ENCODE measurements at places on chromosomes 13 and 19. TPM values are rescaled to one million over a fixed set of nuclear protein-coding genes. Genes with fewer than 3 reads are reported as not detected.

Gene GPR4
- total RNA-seq = 0.32 TPM

DNA sequence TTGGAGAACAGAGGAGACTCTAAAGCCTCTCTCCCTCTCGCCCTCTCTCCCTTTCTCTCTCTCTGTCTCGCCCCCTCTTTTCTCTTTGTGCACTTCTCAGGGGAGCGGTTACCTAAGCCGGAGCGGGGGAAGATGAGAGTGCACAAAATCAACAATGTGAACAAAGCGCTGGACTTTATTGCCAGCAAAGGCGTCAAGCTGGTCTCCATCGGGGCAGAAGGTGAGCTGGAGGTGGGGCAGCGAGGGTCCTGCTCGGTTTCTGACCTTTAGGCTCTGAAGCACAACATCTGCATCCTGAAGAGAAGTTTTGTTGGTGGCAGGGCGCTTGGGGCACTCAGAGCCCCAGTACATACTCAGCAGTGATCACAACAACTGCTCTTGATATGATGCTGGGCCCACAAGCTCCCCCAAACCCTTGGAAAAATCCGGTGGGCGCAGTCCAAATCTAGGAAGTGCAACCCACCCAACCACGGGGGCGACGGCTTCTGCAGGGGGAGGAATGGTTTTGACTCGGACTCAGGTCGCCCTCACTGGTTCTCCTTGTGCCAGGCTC is 43.3 kb downstream of the CAPN12 start:
- no peak for DNase-seq

GRCh38 chr13:95787356-95788099 is 110.6 kb downstream of the DNAJC3 start:
- DNase-seq = peak; percentile 21

DNA sequence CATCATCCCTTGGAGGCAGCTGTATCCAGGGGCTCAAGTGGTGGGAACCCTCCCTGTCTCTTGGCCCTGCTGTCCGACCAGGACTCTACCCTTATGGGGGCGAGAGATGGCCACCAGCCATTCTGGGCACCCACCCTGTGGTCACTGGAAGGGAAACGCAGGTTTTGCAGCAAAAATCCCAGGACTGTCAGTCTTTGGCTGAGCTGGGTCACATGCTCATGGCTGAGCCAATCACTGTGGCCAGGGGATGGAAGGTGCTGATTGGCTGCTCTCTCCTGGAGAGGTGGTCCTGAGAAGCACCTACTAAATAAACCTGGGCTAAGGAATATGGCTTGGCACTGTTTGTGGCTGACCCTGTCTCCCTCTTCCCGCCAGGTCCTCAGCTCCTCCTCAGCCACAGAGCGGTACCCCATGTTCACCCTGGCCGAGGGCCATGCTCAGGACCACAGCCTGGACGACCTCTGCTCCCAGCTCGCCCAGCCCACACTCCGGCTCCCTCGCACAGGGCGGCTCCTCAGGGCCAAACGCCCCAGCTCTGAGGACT is 8.9 kb downstream of the ATG4D start:
- peak; percentile 36 for DNase-seq

DNA sequence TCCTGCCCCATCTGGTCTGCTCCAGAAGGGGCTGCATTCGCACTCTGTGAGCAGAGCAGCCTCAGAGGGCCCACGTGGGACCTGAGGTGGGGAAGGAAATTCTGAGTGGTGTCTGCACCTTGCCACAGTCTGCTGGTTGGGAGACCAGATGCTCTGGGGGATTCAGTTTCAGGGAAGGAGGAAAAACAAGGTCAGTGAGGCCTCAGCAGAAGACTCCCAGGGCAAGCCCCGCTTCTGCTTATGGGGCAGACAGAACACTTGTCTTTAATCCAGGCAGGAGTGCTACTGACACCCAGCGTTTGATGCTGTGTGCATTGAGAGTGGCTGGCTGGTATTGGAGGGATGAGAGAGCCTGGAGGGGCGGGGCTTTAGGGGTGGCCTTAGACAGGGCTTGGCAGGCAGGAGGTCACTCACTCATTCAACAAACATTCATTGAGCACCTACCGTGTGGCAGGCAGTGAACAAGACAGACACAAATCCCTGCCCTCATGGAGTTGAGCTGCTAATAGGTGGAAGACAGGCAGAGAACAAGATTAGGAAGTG is 4.9 kb upstream of the CLEC17A start:
- DNase-seq = no peak

DNA sequence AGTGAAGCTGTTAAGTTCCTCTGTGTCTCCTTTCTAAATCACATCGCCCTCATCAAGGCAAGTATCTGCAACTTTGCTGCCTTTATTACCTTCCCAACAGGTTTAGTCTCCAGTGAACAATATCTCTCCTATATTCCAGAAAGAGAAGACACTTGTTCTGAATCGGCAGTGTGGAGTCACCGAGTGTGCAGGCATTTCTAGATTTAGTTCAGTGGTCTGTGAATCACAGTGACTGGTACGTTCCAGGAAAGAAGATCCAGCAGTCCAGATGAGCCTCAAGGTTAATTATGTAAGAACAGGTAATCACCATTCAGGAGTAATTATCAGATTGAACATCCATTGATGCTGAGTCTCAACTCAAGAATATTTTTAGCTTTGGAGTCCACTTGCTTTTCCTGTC is 497.0 kb downstream of the FOXO1 start:
- peak; percentile 54 for DNase-seq

Gene TSKS
- total RNA-seq = 0.38 TPM

DNA sequence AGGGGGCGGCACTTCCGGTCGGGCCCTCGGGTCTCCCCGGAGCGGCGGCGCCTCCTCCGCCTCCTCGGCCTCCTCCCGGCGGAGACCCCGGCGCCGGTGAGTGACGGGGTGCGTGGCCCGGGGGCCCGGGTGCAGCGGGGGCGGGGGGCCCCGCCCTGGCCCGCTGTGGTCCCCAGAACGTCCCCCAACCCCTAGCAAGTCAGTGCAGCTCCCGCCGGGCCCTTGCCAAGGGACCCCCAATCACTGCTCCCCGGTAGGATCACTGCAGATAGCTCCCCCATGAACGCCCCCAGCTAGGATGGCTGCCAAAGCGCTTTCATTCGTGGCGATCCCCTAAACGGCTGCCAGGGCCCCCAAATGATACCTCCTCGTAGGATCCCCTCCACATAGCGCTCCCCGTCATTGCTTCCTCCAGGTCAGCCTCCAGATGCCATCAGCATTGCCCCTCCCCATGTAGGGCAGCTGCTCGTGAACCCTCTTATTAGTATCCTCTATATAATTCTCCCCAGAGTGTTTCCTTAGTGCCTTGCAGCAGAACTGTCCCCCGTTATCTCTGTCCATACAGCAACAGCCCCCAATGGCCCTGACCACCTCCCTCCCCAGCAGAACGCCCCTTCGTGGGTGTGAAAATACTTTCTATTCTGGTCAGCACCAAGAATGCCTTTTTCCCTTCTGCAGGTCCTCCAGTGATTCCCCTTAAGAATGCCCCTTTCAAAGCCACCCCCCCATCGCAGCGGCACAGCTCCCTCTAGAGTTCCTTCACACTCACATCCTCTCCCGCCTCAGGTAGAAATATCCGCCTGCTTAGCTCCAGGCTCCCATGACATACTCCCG is at the start of gene ZNF865:
Gene ZNF865 (plus strand): TSS at position 11 of the 834 bp plus-strand sequence. CDS start 7,972 bp downstream, outside the sequence.
- DNase-seq = peak; percentile 91

DNA sequence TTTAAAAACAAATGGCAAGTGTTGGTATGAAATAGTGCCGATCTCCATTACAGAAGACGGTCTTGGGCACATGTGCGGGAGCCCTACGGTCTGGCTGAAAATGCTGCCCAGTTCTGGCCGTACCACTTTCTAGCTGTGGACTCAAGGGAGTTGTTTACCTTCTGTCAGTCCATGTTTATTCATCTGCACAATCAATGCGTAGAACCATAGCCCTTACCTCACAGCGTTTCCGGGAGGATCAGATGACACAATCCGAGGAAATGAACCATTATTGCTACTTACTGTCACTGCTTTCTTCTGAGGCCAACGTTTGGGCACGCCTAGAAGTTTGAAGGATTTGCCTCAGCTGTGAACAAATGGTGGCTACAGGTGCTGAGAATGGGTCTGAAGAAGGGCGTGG is 31.2 kb downstream of the GADD45B start:
- DNase-seq = peak; percentile 79

DNA sequence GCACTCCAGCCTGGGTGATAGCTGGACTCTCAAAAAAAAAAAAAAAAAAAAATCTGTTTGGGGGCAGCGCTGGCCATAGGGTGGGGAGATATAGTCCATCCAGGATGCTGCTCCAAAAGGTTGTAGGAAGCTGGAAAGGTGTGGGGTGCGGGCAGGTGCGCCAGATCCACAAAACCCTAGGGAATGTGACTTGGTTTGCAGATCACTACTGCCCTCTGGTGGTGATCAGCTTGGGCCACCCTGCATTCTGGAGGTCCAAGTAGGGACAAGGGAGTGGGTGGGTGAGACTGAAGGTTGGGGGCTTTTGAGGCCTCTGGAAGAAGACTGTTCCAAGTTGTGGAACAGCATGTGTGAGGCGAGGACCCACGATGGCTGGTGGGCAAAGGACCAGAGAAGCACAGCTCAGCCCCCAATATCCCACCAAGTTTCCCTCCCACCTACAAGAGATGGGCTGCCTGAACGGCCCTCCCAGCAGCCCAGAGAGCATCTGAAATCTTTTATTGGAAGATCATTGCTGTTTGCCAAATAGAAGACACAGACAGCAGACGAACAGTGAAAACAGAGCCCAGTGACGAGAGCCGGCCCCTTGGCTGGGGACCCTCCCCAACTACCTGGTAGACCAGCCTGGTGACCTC is 10.4 kb upstream of the TYK2 start:
- DNase-seq = peak; percentile 70

Gene CGB7
- 0.54 TPM for total RNA-seq

Gene DMKN
- total RNA-seq = 20.0 TPM

- peak; percentile 24 for DNase-seq
Measured at GRCh38 chr19:40804783-40805242, 5.8 kb downstream of the EGLN2 start.

DNA sequence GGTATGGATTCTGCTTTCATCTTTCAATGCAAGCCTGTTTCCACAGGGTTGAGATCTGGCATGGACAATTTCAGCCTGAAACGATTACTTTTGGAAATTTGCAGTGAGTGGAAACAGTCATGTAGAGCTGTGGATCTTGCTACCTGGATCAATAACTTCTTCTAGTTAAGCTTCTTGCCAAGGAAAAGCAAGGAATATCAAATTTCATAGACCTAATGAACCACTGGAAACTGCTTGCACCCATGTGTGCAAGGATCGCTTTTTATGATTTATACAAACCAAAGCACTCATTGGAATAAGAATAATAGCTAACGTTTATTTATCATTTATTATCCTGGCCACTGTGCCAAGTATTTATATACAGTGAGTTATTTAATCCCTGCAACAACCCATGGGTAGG is 392.8 kb downstream of the KCNRG start:
- no peak for DNase-seq

- DNase-seq = no peak
Measured at GRCh38 chr13:58583966-58584365, 952.4 kb downstream of the PCDH17 start.

Gene TMEM238
- 0.97 TPM for total RNA-seq

DNA sequence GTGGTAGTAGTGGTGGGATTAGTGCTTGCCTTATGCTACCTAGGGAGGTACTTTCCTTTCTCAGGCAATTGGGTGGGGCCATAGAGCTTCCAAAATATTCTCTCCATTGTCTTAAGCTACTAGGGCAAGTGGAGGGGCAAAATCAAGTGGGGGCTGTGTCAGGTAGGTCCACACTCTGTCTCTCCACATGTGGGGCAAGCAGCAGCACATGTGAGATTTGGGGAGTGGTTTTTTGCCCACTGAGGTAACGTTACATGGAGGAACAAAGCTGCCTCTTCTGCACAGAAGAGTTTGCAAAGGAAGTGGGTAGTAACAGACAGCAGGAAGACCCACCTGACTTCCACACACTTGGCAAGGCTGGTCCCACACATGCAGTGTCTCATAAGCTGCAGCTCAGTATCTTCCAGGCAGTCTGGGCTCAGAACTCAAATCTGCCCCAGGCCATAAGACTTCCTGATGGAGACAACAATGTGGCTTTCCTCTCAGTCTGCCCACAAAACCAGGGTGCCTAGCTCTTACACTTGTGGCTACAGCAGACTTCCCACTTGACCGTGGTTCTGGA is 1581.5 kb upstream of the PCDH20 start:
- DNase-seq = no peak

- DNase-seq = no peak
Measured at GRCh38 chr13:107644136-107644535, 571.2 kb downstream of the LIG4 start.

- DNase-seq = no peak
Measured at GRCh38 chr13:99045396-99045795, 67.5 kb upstream of the DOCK9 start.

Gene PRRG2
- not detected for total RNA-seq

GRCh38 chr19:13004273-13004672 is 9.0 kb downstream of the NFIX start:
- DNase-seq = no peak

Gene SCN1B
- 2.0 TPM for total RNA-seq

DNA sequence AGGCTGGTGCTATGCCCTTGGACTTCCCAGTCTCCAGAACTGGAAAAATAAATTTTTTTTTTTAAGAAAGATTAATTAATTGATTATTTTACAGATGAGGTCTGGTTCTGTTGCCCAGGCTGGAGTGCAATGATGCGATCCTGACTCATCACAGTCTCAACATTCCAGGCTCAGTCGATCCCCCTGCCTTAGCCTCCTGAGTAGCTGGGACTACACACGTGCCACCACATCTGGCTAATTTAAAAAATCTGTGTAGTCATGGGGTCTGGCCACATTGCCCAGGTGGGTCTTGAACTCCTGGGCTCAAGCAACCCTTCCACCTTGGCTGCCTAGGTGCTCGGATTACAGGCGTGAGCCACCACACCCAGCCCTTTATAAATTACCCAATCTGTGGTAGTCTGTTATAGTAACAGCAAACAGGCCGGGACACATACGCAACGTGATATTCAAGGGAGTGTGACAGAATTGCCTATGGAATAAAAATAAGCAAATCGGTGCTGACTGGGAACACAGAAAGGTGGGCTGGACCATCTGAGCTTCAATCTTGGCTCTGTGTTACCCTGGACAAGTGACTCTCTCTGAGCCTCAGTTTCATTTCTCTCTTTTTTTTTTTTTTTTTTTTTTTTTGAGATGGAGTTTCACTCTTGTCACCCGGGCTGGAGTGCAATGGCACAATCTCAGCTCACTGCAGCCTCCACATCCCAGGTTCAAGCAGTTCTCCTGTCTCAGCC is 42.8 kb downstream of the PIN1 start:
- DNase-seq = peak; percentile 65

Gene AMER2
- total RNA-seq = not detected

Gene SH2D3A
- not detected for total RNA-seq

DNA sequence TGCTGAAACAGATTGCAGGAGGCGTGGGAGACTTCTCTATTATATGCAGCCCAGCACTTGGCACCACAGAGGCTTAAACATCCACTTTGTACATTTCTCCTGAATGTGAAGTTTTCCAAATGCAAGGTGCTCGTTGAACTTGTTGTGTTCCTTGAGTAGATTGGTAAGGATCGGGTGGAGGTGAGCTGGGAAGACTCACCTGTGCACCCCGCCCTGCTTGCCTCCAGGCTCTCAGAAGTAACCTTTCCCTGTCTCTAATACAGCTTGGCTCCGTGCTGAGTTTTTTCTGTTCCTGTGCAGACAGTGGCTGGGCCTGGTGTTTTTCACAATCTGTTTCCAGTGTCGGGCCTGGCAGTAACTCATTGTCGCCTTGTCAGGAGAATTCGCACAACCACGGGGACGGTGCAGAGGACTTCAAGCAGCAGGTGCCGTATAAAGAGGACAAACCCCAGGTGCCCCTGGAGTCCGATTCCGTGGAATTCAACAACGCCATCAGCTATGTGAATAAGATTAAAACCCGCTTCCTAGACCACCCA is 12.3 kb downstream of the SIN3B start:
- no peak for DNase-seq

- DNase-seq = no peak
Measured at GRCh38 chr13:35733827-35734226, 257.3 kb upstream of the MAB21L1 start.
